NCI-H1092 (cell line): ENCODE measurements at places on chromosomes 16 and 17.

GRCh38 chr17:52536489-52536888 lies 378.0 kb upstream of the CA10 start:
- no peak for DNase-seq

DNA sequence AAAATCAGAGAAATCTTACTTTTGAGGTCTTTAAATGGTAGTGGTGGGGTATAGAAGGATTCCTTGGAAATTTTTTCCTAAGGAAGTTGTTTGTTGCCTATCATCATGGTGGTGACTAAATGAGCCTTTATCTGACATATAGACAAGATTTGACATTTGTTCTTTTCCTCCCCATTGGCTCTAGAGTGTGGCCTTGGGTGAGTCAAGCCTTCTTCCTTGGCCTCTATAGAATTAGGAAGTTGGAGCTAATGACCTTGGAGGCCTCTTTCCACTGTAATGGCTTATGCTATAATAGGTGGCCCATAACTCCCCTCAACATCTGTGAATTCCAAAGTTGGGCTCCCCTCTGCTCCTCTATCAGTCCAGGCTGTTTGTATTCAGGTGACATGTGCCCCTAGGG lies 79.1 kb upstream of the HNF1B start:
- DNase-seq: no peak

DNA sequence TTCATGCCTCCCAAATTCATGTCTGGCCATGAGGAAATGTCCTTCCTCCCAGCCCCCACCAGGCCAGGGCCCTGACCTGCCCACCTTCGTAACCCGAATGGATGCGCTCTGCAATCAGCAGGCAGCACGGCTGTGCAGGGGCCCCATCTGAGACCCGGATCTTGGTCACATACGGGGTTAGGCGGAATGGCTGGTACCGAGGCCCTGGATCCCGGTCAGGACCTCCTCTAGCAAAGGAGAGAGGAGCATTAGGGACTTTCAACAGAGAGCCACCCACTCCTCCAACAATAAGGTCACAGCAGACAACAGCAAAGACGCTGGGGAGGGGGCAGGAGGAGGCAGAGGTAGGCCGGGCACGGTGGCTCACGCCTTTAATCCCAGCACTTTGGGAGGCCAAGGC lies 3.6 kb downstream of the PER1 start:
- no peak for DNase-seq

DNA sequence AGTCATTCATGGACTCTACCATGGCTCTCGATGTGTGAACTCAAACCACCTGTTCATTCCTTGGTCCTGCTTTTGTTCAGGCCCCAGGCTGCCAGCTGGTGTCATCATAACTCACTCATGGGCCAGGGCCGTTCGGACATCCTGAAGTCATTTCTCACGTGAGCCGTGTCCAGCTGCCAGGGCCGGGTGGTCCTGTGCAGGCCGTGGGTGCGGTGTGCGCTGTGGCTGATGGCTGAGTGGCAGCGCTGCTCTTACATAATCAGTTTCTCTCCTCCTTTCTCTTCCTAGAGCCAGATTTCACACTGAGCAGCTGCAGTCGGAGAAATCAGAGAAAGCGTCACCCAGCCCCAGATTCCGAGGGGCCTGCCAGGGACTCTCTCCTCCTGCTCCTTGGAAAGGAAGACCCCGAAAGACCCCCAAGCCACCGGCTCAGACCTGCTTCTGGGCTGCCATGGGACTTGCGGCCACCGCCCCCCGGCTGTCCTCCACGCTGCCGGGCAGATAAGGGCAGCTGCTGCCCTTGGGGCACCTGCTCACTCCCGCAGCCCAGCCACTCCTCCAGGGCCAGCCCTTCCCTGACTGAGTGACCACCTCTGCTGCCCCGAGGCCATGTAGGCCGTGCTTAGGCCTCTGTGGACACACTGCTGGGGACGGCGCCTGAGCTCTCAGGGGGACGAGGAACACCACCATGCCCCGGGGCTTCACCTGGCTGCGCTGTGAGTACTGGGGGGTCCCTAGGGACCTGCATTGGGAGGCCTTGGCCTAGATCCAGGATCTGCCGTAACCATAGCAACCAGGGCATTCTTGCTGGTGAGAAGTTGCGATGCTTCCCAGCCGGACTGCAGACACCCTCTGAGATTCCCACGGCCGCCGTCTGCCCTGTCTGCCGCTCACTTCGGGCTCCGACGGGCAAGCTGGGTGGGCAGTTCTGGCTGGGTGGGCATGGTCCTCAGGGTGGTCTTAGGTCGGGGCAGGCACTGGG lies at the start of gene IL34:
Gene IL34, plus strand, starts transcription at position 300 of the 982 bp plus-strand sequence. Its CDS starts 389 bp downstream, at position 689.
- peak; percentile 26 for DNase-seq

GRCh38 chr17:3792481-3792880 lies 8.5 kb downstream of the ITGAE start:
- no peak for DNase-seq

DNA sequence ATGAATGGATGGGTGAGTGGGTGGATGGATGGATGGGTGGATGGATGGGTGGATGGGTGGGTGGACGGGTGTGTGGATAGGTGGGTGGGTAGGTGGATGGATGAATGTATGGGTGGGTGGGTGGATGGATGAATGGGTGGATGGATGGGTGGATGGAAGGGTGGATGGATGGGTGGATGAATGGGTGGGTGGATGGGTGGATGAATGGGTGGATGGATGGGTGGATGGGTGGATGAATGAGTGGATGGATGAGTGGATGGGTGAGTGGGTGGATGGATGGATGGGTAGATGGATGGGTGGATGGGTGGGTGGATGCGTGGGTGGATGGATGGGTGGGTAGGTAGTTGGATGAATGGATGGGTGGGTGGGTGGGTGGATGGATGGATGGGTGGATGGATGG lies 13.2 kb upstream of the ATP2C2 start:
- no peak for DNase-seq

- DNase-seq: peak; percentile 92
Measured at GRCh38 chr17:74332763-74333283, 6.8 kb downstream of the KIF19 start.

- DNase-seq: no peak
Measured at GRCh38 chr16:71893888-71894228, 1.5 kb upstream of the IST1 start.

DNA sequence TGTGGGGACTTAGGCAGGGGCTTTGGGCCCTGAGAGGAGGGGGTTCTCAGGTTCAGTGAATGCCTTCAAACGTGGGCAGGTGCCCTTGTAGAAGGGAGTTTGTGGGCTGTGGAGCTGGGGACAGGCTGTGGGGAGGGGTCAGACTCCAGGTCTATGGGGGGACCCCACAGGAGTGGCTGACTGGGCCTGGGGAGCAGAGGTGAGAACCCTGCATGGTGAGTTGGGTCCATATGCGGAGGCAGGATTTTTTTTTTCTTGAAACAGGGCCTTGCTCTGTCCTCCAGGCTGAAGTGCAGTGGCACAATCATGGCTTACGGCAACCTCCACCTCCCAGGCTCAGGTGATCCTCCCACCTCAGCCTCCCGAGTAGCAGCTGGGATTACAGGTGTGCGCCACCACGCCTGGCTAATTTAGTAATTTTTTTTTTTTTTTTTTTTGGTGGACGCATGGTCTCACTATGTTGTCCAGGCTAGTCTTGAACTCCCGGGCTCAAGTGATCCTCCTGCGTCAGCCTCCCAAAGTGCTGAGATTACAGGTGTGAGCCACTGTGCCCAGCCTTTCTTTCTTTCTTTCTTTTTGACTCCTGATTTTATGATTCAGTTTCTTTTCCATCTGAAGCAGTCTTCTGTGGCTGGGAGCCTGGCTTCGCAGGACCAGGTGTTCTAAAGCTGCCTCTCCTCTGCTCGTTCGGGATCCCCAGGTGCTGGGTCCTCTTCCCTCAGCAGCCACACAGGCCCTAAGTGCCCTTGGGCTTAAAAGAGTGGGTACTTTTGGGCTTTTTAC lies 19.0 kb upstream of the ADCY7 start:
- no peak for DNase-seq

DNA sequence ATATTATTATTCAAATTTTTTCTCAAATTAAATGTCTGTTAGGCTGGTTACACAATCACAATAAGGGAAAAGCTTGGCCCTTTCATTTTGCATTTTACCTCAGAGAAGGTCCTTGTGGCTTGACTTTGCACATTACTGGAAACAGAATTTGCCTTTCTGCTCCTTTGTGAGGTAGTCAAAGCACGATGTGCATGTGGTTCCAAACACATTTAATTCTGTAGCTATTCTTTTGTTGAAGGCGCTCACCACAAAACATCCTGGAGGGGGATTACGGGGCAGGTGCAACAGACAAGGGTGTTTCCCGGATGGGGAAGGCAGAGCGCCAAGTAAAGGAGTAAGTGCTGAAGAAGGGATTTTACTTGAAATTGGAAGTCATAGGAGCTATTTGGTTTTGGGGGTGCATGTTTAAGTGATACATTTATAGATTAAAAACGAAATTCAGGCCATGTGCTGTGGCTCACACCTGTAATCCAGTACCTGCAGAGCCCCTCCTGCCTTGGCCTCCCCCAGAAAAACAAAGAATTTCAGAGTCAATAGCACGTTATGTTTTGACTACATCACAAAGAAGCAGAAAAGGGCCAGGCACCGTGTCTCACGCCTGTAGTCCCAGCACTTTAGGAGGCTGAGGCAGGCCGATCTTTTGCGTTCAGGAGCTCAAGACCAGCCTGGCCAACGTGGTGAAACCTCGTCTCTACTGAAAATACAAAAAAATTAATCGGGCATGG lies 31.2 kb upstream of the TENT4B start:
- no peak for DNase-seq

GRCh38 chr17:78883089-78883532 lies 19.9 kb downstream of the CEP295NL start:
- no peak for DNase-seq

DNA sequence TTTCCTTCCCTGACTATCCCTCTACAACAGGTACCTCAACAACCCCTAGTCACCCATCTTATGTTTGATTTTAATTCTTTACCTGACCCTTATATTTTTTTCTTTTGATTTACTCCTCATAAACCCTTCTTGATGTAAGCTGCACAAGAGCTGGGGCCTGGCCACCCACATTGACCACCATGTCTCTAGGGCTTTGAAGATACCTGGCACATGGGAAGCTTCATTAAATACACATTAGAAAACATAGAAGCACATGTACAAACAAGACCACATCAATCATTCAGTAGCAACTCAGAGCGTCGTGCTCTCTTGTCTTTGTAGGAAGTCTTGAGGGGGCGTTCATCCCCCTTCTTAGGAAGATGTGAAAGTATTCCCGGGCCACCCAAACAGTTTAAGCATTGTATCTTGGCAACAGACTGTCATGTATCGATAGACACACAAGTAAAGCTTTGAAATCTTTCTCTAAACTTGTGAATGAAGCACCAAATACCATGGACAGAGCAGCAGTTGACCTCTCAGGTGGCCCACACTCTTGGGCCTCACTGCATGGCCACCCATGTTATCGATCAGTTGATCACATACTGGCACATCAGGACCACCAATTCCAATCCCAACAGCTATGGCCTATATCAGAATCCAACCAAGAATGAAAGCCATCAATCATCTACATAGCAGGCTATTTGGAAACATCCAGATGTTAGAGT lies 183.6 kb downstream of the ZFHX3 start:
- DNase-seq: no peak

GRCh38 chr16:48961546-48961945 lies 320.1 kb downstream of the CBLN1 start:
- no peak for DNase-seq

GRCh38 chr17:40886090-40886489 lies 1.0 kb upstream of the KRT20 start:
- no peak for DNase-seq

DNA sequence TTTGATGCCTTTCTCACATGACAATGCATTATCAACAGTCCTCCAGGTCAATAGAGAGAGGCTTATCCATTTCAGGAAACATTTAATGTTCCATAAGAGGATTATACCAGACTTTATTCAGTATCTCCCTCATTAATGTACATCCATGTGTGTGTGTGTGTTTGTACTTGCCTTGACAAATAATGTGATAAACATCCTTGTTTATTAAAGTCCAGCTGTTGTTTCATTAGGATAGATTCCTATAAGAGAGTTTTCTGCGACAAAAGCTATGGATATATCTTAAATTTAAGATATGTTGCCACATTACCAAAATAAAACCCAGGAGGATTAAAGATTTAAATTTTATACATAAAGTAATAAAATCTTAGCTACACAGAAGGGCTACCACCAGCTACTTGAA lies 492.6 kb downstream of the TOX3 start:
- no peak for DNase-seq

DNA sequence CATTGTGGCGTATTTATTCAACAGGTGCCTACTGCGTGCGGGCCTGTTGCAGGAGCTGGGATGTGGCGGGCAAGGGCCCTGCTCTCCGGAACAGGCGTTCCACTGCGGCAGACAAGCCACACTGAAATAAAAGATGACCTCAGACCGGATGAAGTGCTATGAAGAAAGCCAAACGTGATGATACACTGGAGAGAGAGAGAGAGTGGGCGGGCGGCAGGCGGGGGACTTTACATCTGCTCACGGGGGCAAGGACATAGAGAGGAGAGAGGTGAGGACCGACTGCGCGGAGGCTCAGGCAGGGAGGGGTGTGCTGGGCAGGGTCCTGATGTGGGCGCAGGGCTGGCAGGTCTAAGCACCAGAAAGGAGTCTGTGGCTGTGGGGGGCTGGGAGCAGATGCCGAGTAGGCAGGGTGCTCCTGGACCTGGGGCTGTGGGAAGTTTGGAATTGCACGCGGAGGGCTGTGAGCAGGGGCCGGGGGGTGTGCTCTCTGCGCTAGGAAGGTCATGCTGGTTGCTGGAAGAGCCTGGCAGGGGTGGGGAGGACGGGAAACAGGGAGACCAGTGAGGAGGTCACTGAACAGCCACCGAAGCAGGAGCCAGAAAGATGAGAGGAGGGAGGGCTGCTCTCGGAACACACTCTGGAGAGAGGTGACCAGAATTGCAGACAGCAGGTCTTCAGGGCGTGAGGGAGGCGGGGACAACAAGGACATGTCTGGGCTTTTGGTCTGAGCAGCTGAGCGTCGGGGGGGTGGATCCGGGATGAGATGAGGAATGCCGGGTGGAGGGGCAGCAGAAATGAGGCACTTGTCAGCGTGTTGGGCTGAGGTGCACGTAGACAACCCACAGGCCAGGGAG lies 9.9 kb downstream of the MXRA7 start:
- DNase-seq: no peak

- DNase-seq: no peak
Measured at GRCh38 chr17:80855948-80856862, 135.4 kb upstream of the CHMP6 start.

- DNase-seq: no peak
Measured at GRCh38 chr17:75267153-75267410, 3.9 kb downstream of the MIF4GD start.

DNA sequence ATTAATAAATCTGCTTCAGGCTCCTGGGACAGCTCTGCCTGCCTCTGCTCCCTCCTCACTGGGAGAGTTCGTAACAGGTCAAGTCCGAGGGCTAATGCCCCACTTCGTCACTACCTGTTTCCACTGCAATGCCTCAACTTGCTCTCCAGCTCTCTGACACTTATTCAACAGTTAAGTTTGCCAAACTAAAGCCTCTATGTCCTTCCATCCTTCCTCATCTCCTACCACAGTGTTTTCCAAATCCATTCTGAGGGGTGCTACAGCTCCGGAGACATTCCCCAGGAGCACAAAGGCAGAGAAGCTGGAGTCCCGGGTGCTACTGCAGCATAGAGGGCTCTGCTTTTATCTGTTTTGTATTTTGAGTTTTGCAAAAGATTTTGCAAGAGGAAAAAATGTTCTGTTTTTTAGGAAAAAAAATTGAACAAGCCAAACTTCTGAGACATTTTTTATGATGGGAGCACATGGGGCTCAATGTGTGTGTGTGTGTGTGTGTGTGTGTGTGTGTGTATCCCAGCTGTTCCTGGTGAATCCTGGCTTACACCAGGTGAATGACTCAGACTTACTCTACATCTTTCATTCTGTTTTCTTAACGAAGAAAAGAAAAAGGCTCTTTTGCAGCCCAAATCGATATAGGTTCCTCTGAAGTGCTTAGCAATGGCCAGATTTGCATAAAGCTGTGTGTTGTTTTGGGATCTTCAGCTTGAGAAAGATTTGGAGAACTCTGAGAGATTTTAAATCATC lies 46.1 kb upstream of the MYOCD start:
- DNase-seq: no peak
